EL (cell line): ENCODE measurements at places on chromosomes 3 and 15.

DNA sequence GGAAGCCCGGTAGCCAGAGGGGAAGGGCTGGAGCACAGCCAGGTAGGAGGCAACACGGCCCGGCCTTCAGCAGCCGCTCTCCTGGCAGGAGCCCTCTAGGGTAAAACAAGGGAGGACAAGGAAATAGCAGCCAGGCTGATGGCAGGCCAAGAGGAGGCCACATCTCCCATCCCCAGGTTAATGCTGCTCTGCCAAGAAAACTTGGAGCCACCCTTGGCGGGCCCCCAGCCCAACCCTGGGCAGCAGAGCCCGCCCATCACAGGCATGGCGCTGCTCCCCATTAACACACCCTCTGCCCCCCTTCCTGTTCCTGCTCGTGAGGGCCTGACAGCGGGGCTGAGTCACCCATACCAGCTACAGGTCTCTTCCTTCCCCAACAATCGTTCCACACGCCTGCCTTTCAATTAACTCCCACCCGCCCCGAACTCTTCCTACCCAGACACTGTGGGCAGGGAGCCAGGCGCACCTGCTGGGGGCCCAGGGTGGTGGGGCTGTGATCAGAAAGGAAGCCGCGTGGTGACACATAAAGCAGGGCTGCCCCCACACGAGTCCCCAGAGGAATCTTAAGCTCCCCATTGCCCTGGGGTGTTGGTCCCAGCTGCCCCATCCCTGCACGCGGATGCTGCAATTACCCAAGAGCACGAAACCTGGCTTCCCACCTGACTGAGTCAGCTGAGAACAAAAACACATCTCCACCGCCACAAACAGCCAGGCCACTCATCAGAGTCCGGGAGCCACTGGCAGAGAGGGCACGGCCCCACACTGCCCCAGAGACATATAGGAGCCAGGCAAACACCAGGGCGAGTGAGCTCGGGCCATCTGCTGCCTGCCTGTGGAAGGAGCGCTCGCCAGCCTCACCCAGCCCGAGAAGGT, at the start of gene C15orf62:
C15orf62 (plus strand) TSS at position 707 of the 873 bp plus-strand sequence. CDS start 516 bp downstream, outside the sequence.
- no peak for DNase-seq

GRCh38 chr3:12766541-12766940, 7.5 kb upstream of the TMEM40 start:
- no peak for DNase-seq

DNA sequence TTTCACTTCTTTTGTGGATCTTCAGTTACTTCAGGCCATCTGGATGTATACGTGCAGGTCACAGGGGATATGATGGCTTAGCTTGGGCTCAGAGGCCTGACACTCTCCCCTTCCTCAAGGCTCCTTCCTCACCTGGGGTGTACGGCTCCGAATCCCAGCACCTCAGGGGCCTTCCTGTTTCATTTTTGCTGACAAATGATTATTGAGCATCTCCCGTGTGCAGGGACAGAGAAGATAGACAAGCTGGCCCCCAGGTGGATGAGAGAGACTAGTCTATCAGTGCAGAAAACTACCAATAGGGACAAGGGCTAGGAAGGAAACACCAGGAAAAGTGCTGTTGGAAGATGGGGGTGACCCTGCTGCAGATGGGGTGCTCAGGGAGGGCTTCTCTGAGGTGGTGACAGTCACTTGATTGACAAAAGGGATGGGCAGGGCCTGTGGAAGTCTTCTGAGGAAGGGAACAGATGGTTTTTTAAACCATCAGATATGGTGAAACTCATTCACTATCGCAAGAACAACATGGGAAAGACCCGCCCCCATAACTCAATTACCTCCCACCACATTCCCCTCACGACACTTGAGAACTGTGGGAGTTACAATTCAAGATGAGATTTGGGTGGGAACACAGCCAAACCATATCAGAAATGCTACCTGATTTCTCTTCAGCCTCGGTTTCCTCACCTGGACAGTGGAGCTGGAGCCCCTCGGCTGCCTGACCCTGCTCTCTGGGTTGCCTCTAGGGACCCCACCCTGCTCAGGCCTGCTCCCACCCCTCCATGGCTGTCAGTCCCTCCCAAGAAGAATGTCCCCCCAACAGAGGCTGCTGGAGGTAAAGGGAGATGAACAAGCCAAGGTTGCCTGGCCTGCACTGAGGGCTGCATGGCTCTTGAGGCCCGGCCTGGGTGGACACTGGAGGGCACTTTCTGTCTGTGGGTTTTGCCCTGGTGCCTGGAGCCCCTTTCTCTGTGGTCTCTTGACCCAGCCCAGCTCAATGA, 37.2 kb upstream of the ACAD9 start:
- DNase-seq = no peak

GRCh38 chr3:118799303-118799702, 235.3 kb downstream of the IGSF11 start:
- no peak for DNase-seq
